Cardiac muscle cell (in vitro differentiated cells and primary cell): ENCODE measurements at places on chromosomes 11 and 22.

DNA sequence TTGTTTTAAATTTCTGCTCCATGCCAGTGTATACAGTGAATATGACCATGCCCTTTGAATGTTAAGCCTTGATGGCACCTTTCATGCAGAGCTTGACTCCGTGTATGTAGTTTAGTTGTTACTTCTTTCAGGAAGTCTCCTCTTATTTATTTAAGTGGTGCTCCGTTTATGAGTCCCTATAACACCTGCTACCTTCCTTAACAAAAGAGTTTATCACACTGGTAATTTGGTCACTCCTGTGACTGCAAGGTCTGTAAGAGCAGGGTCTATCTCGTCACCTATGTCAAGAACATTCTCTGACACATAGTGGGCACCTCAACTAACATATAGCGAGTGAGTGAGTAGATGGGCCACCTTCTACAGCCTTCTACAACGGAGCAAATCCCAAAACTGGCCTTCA, 152.5 kb downstream of the CCDC34 start:
- H3K27me3 ChIP-seq: no peaks in the 10 kb centered on the region
- peaks cover 33% of the 10 kb centered on the region for H3K4me1 ChIP-seq
- no peak overlapping the region for H3K27ac ChIP-seq
- H3K4me3 ChIP-seq: no peak overlapping the region
- DNase-seq: no peak

- H3K4me3 ChIP-seq: no peak overlapping the region
- H3K27me3 ChIP-seq: no peaks in the 10 kb centered on the region
- peaks cover 15% of the 10 kb centered on the region for H3K4me1 ChIP-seq
- no peak overlapping the region for H3K27ac ChIP-seq
- no peaks in the 10 kb centered on the region for H3K36me3 ChIP-seq
- DNase-seq: no peak
Observed at GRCh38 chr22:49949914-49950292, 10.7 kb upstream of the PIM3 start.

DNA sequence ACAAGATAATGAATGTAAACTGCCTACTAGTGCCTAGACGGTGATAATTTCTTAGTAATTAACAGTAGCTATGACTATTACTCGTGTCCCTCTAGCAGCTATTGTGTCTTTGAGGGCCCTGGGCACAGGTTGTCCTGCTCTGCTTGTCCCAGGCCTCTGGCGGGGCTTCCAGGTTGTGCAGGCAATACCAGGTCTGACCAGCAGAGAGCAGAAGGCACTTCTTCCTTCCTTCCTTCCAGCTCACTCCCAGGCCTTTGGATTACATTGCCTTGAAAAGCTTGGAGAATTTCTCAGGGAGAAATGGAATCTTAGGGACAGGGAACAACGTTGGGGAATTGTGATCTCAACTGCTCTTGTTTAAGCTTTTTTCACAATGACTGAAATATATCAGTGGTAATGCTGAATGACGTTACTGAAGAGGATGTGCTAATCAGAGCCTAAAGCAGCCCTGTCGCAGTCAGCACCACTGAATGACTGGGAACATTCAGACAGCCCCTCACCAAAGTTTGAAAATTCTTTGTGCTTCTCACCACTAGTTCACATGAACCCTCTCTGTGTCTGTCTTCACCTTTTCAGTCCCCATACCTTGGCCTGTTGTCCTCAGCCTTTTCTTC, 8.4 kb upstream of the CCKBR start:
- no peaks in the 10 kb centered on the region for H3K27me3 ChIP-seq
- DNase-seq: peak; percentile 76
- H3K27ac ChIP-seq: no peak overlapping the region
- H3K36me3 ChIP-seq: no peaks in the 10 kb centered on the region

DNA sequence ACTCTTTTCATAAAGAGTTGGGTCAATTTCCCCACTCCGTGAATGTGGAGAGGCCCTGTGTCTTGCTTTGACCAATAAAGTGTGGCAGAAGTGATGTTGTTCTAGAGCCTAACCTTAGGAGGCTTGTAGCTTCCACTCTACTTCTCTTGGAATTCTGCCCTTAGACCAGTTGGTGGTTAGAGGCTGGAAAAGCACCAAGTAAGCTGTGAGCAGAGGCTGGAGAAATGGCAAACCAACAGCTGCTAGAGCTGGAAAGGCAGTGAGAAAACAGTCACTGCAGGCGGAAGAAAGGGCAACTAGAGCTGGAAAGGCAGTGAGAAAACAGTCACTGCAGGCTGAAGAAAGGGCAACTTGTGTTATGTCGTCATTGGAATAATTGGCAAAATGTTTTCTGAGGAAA, 29.8 kb upstream of the MSANTD2 start:
- no peaks in the 10 kb centered on the region for H3K4me1 ChIP-seq
- H3K27me3 ChIP-seq: peaks cover 38% of the 10 kb centered on the region
- no peaks in the 10 kb centered on the region for H3K36me3 ChIP-seq
- DNase-seq: peak; percentile 55

DNA sequence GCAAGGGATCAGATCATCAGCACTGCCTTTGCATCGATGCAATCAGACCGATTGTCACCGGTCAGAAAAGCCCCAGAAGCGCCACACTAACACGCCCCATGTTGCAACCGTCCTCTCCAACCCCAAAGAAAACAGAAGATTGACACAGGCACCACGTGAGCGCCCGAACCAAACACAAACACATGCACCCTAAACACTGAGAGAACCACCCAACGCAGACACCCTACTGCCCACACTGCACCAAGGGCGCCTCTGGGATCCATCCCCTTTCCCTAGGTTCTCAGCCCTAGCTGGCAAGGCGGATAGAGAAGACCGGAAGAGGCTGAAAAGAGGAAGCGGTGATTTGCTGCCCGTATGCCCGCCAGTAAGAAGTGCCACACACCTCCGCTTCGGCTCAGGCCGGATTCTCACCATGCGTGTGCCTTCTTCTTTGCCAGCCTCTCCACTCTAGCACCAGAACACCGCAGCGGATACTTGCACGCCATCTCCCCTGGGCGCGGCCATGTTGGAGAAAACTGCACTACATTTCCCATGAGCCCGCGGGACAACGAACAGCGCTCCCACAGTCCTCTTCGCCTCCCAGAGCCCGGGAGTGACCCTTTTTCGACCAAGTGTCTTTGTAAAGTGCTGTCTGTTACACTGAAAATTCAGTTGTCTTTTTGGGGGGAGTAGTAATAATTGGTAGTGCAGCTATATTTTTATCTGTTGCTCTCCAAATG, at the start of gene ALKBH8:
Gene ALKBH8, minus strand, starts transcription at position 517 of the 719 bp plus-strand sequence. CDS start 4,842 bp downstream, outside the sequence.
- DNase-seq: peak; percentile 72
- no peaks in the 10 kb centered on the region for H3K36me3 ChIP-seq
- peak within 1 kb of the TSS; percentile 78 for H3K4me3 ChIP-seq
- H3K27me3 ChIP-seq: no peaks in the 10 kb centered on the region
